Tibial artery (tissue), 4 donors: ENCODE measurements at places on chromosomes 13 and 19.

- DNase-seq = no peak
Measured at GRCh38 chr19:34180273-34180672, 8.0 kb downstream of the LSM14A start.

DNA sequence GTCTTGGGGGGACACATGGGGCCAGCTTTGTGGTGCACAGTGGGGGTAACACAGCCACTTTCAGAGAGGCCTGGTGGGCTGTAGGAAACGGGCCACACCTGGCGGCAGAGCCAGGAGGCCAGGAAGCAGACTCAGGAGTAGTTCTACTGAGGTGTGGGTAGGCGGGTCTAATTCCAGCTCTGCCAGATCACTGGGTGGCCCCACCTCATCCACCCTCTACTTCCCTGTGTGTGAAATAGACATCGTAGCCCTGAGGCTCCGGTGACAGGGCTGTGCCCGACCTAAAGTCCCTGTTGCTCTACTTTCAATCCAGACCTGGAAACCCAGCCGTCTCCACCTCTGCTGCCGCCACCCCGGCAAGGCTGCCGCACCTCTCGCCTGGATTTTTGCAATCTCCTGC lies 4.0 kb downstream of the NKPD1 start:
- DNase-seq = no peak

DNA sequence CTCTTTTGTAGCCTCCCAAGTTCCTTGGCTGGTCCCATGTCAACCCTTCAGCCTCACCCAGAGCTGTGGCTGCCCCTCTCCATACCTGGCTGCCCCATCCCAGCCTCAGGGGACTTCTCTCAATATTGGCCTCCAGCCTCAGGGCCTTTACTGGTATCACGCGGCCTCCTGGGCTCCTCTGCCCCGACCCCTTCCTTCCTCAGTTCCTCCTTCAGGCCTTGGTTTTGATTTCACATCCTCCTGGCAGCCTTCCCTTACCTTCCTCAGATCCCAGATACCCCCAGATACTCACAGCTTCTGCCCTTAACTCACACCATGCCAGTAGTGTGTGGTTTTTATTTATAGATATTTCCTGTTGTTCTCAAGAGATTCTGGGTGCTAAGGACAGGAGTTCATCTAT lies 12.8 kb upstream of the SCN1B start:
- DNase-seq = no peak

DNA sequence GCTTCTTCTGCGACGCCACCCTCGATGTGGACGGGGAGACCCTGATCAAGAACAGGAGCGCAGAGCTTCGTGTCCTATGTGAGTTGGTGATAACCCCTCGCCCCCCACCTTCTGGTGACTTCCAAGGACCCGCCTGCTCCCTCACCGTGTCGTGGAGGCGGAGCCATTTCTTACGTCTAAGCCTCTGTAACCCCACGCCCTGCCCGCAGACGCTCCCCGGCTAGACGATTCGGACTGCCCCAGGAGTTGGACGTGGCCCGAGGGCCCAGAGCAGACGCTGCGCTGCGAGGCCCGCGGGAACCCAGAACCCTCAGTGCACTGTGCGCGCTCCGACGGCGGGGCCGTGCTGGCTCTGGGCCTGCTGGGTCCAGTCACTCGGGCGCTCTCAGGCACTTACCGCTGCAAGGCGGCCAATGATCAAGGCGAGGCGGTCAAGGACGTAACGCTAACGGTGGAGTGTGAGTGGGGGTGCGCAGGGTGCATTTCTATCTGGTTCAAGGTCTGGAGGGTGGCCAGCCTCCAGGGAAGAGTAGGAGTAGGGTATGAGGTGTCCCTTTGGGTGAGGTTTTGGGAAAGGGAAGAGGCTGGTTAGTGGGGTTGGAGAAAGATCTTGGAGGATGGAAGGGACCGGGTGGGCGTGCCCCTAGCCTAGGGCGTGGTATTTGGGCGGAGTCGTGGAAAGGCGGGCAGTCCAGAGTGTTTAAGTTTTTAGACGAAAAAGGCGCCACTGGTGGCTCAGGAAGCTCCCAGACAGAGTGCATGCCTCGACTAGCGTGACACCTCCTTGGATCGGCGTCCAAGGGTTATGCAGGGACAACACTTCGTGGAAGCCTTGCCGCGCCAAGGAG lies 3.3 kb downstream of the ICAM5 start:
- no peak for DNase-seq

DNA sequence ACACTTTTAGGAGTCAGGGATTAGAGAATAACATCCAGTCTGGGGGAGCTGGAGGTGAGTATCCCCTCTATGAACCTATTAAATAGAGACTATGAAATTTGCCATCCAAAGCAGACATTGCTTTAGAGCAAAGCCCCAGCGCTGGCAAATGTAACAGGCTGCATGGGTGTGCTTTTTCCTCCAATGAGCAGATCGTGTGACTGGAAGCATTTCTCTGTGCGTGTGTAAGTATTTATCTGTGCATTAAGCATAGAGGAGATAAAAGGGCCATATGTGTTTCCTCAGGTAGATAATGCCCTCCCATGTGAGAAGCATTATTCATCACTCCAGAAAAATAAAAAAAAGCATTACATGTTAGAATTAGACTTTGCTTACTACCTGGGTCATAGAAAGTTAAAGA lies 924 bp downstream of the TNFSF13B start:
- DNase-seq = no peak

DNA sequence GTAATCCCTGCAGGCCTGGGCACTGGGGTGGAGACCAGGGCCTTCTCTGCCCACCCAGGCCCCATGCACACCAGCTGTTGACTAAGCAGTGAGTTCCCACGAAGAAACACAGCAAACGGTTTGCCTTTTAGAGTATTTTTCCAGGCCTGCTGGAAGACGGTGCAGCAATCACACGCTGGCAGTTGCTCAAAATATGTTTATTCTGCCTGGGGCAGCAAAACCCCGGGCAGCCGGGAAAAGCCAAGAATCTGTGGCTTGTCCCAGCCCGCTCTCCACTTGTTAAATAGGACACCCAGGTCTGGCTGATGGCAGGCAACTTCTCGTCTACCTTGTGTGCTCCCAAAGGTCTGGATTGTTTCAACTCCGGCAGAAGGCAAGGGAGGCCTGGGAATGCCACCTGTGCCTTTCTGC lies 40.8 kb downstream of the GGACT start:
- no peak for DNase-seq

- no peak for DNase-seq
Measured at GRCh38 chr19:47601180-47601904, 7.6 kb upstream of the BICRA start.

DNA sequence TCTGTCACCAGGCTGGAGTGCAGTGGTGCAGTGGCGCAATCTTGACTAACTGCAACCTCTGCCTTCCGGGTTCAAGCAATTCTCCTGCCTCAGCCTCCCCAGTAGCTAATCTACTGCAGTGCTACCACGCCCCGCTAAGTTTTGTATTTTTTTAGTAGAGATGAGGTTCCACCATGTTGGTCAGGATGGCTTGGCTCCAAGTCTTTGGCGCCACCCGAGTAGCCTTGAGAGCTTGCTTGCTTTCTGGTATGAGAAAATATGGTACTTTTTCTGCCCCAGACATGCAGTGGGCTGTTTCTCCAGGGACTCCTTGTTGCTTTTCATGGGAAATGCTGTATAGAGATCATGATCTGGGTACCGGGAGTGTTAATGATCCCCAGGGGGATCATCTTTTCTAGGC lies 34.5 kb upstream of the GTF3A start:
- no peak for DNase-seq

DNA sequence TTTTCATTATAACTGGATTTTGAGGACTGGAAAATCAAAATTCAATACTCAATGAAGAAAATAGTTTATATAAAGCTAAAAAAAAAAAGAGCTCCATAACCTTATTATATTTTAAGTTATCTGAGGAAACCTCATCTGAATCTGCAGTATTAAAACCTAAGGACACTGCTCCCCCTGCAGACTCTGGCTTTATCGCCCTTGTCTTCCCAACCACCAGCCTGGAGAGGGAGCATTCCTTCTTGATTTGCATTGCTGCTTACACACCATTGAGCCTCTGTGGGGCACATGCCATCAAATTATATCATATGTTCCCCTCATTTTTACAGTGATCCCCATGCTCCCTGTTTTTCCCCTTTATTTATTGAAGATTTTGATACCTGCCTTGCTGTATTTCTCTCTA lies 871.4 kb upstream of the GPC6 start:
- DNase-seq = no peak

DNA sequence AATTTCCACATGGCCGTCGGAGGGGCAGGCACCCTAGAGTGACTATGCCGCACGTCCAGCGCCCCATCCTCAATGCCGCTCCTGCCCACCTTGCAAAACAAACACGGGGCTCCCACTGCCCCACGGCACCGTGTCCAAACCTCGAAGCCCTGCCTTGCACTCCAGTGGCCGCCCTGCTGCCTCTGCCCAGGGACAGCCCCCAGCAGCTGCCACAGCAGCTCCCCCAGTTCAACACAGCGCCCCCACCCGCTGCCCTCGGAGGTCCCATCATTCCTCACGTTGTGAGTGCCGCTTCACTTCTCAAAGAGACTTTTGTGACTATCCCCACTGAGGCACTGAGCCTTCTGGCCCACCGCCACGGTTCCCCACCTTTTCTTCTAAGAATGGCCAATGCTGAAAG lies 22.3 kb upstream of the TMEM160 start:
- DNase-seq = no peak

DNA sequence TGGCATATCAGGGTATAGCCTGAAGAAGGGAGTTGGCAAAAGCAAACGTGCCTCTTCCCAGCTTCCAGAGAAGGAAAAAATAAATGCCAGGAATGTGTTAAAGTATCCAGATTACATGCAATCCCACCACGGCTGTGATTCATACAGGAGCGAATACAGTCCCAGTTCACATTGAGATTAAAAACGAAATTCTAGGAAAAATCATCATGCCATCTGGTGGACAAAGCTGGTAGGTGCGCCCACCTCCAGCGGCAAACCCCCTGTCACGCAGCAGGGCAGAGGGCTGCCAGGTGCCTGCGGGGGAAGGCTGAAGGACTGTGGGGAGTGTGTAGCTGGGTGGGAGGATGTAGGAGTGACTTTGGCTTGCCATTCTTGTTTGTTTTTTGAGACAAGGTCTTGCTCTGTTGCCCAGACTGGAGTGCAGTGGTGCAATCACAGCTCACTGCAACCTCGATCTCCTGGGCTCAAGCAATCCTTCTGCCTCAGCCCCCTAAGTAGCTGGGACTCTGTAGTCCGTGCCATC lies 6.4 kb upstream of the DMWD start:
- no peak for DNase-seq

DNA sequence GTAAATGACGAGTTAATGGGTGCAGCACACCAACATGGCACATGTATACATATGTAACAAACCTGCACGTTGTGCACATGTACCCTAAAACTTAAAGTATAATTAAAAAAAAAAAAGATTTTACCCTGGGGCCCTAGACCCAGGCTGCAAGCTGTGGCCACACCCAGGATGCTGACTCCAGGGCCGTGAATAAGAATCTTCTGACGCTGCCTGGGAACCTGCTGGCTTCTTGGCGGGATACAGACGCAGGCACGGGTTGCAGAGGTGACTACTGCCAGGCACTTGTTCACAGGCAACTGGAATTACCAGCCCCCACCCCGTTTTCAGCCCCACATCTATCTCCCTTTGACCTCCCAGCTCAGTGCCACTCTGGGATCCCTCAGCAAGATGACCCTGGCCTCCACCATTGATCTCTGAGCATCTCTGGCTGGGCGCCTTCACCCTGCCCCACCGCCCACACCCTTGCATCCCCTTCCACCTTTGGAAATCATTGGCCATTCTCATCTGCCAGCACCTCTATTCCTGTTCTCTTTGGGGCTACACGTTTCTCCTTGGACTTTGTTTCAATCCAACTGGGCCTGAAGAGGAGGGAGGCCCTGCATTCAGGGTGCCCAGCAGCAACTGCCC lies 21.1 kb upstream of the CFAP97D2 start:
- DNase-seq = no peak

DNA sequence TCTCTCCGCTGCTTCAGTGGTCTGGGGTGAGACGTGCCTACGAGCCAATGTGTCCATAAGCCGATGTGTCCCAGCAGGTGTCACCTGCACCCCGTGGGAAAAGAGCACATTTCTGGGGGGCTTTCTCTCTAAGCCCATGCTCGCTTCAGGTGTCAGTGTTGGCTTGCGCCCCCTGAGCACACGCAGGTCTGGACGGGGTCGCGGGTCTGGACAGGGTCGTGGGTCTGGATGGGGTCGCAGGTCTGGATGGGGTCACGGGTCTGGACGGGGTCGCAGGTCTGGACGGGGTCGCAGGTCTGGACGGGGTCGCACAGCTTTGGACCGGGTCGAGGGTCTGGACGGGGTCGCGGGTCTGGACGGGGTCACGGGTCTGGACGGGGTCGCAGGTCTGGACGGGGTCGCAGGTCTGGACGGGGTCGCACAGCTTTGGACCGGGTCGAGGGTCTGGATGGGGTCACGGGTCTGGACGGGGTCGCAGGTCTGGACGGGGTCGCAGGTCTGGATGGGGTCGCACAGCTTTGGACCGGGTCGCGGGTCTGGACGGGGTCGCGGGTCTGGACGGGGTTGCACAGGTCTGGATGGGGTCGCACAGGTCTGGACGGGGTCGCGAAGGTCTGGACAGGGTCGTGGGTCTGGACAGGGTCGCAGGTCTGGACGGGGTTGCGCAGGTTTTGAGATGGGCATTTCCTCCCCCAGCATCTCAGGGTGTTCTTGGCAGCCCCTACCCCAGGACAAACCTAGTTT lies 24.5 kb upstream of the TFDP1 start:
- DNase-seq = no peak

GRCh38 chr13:106573284-106573846 lies 5.4 kb upstream of the ARGLU1 start:
- no peak for DNase-seq

GRCh38 chr19:55379174-55379573 lies 2.5 kb downstream of the TMEM190 start:
- no peak for DNase-seq

- DNase-seq = no peak
Measured at GRCh38 chr13:98778749-98779148, 26.3 kb upstream of the SLC15A1 start.

DNA sequence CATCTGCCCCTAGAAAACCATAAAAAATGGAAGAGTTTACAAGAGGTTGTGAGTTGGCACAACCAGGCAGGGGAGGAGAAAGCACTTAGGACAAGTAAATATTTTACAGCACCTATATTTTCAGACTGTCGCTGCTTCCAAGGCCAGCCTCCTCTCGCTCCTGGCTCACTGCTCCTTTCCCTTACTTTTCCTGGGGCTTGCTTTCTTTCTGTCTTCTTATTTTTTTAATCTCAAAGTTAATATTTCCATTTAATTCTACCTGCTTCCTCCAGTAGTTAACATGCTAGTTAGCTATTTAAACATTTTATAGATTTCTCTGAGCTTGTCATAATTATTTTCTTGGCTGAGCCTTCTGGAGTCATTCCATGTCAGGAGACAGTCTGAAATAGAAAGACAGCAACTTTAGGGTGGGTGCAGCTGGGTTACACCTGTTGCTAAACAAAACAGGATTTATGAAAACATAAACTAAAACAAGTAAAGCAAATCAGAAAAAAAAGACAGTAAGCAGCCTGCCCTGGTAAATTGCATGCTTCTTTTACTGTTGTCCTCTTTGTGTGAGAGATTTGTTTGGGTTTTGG lies 330.1 kb downstream of the DLEU7 start:
- no peak for DNase-seq
